ENCODE measurements at places on chromosomes 1 and 21.

GRCh38 chr1:85295654-85296053, 19.2 kb upstream of the BCL10 start:
- no peak for DNase-seq

DNA sequence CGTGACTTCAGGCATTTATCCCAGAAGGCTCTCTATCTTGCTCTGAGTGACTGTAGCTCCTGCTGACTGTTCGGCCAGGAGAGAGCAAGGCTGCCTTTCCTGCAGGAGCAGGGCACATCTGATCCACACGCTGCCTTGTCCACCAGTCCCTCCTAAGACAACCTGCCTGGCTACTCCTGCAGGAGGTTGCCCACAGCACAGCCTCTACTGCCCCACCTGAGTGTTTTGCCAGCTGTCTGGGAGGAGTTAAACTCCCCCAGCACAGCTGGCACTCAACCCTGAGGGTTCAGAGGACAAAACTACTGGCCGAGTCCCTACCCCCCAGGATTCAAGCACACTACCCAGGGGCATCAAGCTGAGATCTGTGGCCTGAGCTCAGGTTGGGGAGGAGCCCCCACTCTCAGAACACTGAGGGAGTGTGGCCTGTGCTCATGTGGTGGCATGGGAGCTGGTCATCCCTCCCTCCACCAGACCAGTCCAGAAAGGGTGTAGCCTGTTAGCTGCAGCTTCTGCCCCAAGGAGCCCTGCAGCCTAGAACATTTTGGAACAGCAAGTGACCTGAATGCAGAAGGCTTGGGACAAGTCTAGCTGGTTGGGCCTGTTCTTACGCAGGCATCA, 237.3 kb downstream of the SLC44A5 start:
- DNase-seq = no peak

DNA sequence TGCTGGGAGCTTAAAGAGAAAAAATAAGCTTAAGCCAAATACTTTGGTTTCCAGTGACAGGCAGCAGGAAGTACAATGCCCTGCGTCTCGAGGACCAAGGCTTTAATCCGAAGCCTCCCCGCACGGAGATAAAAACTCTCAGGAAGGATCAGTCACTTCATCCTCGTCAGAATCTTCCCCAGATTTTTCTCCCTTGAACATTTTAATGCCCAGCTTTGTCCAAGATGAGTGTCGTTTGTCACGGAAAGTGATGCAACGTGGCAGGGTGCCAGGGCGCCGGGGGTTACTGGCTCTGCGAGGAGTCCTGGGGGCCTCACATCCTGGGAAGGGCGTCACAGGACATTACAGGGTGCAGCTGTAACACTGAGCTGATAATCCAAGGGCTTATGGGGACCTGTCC, 25.2 kb upstream of the PCBP3 start:
- no peak for DNase-seq

DNA sequence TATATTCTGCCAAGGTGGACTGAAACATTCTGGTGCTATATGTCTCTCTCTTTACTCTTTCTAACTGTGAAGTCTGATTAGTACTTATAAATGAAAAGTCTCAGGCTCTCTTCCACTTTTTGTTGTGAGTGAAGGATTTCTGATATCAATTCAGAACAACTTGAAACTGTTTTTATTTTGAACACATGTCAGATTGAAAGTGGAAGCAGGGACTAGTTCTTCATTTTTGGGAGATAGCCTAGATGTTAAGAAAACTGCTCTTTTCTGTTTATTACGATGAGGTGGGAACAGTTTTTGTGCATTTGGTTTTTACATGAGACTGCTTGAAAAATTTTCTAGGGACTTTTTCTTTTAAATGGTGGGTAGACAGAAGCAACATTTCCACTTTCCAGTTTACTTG, 14.5 kb upstream of the GBP3 start:
- no peak for DNase-seq

- no peak for DNase-seq
Observed at GRCh38 chr1:234525099-234525799, 46.3 kb upstream of the TARBP1 start.

GRCh38 chr1:174116042-174116441, 43.3 kb upstream of the RABGAP1L start:
- DNase-seq = no peak

DNA sequence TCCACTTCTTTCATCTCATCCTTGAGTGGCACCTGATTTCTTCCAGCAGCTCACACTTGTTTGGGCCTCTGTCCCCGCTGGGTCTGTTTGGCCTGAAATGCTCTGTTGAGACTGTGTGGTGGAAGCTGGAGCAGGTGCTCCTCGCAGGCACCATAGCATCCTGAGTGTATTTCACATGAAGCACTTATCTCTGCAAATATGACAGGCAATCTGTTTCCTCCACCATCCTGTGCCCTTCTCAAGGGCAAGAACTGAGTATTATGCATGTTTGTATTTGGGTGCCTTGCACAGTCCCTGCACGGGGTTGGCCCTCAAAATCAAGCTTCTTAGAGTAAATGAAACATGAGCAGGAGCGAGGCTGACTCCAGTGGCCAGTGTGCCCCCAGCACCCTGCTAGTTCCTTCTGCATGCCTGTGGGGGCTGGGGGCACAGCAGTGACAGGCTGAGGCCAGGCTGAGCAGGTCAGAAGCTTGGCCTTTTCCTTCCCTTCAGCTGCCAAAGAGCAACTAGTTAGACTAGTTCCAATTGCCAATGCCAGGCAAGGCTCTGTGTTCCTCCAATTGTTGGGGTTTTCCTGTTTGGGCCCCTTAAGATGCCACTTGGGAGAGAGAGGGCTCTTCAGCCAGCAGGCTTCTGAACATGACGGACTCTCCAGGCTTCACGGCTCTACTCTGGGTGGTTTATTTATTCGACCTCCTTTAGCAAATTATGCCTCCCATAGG, 129.6 kb upstream of the ATP1A1 start:
- DNase-seq = no peak

- no peak for DNase-seq
Observed at GRCh38 chr1:155293086-155293749, 8.0 kb downstream of the PKLR start.

DNA sequence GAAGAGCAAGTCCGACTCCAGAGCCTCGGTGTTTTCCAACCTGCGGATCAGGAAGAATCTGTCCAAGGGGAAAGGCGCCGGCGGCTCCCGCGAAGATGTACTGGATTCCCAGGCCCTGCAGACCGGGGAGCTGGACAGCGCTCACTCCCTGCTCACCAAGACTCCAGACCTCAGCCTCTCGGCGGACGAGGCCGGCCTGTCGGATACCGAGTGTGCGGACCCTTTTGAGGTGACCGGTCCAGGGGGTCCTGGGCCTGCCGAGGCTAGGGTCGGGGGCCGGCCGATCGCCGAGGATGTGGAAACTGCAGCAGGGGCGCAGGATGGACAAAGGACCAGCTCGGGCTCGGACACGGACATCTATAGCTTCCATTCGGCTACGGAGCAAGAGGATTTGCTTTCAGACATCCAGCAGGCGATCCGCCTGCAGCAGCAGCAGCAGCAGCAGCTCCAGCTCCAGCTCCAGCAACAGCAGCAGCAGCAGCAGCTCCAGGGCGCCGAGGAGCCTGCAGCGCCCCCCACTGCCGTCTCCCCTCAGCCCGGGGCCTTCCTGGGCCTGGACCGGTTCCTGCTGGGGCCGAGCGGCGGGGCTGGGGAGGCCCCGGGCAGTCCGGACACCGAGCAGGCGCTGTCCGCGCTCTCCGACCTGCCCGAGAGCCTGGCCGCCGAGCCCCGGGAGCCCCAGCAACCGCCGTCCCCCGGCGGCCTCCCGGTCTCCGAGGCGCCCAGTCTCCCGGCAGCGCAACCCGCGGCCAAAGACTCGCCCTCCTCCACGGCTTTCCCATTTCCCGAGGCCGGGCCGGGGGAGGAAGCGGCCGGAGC, 827 bp downstream of the FMN2 start:
- DNase-seq = no peak

DNA sequence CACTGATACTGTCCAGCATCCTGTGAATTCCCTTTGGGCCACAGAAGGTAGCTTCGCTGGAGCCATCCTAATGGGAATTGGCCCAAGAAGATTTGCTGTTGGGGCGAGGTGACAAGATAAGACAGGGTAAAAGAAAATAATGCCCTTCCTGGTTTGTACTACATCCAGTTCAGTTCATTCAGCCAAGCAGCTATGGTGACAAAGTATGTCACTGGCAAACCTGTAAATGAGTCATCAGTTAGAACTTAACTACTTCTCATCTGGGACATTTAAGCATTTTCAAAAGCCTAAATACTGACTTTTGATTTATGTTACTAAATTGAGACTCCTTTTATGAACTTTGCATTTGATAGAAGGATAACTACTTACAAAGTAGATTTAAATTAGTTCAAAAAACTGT, 54.2 kb downstream of the WDR64 start:
- DNase-seq = no peak

DNA sequence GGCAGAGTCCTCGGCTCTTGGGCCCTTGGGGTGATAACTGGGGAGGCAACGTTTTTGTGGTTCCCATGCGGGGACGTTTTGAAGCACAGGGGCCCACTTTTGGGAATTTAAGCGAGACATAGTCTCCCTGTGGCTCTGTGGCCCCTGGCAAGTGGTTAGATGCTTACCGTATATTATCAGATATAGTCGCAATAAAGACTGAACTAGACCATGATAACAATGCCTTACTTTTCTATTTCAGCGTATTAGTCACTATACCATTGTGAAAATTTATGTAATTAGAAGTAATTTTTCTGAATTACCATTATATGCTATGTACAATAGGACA, 538 bp upstream of the RCAN1 start:
- DNase-seq = no peak

- peak; percentile 22 for DNase-seq
Observed at GRCh38 chr21:46598581-46599572, 6.0 kb downstream of the S100B start.
